ENCODE measurements at places on chromosomes 3 and 15.

DNA sequence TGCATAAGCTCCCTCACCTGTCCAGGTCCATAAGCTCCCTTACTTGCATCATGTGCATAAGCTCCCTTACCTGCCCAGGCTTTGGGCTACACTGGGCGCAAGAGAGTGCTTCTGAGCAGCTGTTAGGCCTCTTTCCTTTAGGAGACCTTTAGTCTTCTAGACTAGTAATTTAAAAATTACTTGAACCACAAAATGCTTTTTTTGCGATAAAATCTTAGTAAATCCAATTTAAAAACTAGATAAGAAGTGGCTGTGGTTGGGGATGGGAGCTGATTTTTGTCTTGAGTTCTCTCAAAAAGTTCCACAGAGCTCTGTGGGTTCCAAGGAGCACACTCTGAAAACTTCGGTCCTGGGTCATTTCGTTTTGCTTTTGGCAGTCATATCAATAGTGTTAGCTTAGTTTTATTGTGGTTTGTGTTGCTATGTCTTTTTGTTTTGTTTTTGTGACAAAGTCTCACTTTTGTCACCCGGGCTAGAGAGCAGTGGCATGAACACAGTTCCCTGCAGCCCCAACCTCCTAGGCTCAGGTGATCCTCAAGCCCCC is 6.7 kb downstream of the CEMIP start:
- DNase-seq: no peak

- no peak for DNase-seq
These were observed 481.5 kb downstream of the LPP start for GRCh38 chr3:188635258-188636042.

- peak; percentile 7 for DNase-seq
These were observed 835 bp downstream of the SEMA5B start for GRCh38 chr3:123026565-123027291.

GRCh38 chr15:73389971-73390544 is 21.3 kb upstream of the HCN4 start:
- DNase-seq: no peak

GRCh38 chr15:101151288-101151687 is 100.6 kb downstream of the CHSY1 start:
- DNase-seq: no peak

GRCh38 chr3:55297706-55298105 is 189.4 kb downstream of the WNT5A start:
- no peak for DNase-seq

GRCh38 chr3:57890874-57891273 is 117.3 kb upstream of the FLNB start:
- DNase-seq: no peak

GRCh38 chr3:29168696-29169095 is 112.2 kb upstream of the RBMS3 start:
- no peak for DNase-seq

DNA sequence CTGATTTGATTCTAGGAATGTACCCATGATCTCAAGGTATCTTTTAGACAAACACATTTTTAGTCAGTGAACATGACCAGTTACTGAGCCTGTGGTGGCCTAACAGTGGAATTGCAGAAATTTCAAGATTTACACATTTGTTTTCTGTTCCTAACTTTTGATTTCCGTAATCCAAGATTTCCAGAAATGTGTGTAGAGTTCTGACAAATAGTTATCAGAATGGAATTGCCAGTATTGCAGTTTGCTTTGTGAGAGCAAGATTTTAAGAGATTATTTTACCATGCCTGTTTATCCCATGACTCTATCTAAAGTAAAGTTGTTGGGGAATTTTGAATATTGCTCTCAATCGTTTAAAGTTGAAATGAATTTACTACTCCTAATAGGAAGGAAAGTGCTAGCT is 11.7 kb upstream of the UTS2B start:
- no peak for DNase-seq

- peak; percentile 29 for DNase-seq
These were observed 35.8 kb downstream of the SETD2 start for GRCh38 chr3:47128137-47128536.

- no peak for DNase-seq
These were observed 208.1 kb downstream of the VGLL3 start for GRCh38 chr3:86782866-86783265.

- DNase-seq: peak; percentile 56
These were observed 497 bp downstream of the PARP16 start for GRCh38 chr15:65286069-65286703.

GRCh38 chr3:155631323-155632019 is 113.4 kb downstream of the PLCH1 start:
- DNase-seq: no peak

DNA sequence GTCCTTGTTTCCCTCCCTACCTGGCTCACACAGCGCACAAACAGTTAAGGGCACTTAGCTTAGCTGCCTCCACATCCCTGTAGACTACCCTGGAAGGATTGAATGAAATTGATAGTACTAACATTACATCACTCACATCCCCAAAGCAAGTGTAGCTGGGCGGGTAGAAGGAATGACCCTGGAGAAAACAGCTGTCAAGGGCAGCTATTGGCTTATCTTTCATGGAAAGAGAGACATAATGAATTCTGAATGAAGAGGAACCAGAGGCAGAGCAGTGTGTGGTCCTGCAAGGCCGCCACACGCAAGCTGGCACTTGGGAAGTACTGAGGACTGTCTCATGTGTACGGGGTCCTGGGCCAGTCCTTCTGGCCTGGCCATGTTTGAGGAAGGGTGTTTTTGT is 369.6 kb upstream of the RGMA start:
- DNase-seq: no peak

DNA sequence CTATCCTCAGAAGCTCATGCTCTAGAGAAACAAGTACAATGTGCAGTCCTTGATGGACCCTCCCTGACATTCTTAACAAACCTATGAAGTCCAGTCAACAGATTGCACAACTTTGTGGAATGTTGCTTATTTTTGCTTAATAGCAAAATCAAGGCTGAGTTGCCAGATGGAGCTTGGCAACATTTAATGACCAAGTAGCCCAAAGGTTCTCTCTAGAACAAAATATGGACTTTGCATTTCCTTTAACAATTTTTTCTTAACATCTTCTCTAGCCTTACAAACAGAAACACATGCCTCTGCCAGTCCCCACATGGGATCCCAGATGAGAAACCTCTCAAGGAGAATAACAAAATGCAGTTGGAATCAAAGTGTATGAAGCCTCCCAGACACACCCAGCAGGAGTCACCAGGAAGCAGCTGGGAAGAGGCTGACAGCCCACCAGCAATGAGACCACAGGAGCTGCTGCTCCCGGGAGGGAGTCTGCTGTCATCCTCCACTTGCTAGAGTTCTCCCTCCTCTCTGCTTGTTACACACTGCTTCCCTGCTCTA is 422.5 kb upstream of the CDIN1 start:
- DNase-seq: no peak

DNA sequence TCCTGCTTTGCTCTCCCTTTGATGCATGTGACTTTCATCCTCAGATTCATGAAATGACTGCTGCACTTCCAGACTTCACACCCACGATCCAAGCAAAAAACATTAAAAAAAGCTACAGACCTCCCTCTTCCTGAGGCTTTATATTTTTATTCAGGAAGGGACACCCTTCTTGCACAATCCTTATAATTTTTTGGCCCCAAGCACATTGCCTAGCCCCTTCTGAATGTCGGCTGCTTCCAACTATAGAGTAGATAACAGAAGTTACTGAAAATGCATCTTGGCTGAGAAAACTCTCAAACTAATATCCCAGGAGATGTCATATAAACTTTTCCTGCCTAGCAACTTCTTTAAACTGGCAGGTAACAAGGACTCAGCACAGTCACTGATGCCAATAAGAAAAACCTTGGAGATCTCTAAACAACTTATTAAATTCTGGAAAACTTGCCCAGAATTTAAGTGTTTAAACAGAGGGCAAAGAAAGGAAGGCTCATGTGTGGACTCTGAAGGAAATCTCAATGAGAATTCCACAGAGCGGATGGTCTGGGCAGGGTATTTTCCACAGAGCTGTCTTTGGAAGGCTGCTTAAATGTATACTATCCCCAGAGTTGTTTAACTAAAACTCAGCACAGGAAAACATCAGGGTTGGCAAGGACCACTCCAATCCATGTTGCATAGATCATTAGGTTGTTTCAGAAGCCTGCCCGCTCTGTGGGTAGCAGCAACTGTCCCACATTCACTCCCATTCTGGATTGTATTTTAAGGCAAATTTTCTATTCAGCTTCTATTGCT is 746.8 kb upstream of the LMCD1 start:
- DNase-seq: no peak

- DNase-seq: no peak
These were observed 102.7 kb downstream of the IMPG2 start for GRCh38 chr3:101217472-101218245.

- DNase-seq: no peak
These were observed 84.0 kb downstream of the CFAP20DC start for GRCh38 chr3:58965865-58966264.

DNA sequence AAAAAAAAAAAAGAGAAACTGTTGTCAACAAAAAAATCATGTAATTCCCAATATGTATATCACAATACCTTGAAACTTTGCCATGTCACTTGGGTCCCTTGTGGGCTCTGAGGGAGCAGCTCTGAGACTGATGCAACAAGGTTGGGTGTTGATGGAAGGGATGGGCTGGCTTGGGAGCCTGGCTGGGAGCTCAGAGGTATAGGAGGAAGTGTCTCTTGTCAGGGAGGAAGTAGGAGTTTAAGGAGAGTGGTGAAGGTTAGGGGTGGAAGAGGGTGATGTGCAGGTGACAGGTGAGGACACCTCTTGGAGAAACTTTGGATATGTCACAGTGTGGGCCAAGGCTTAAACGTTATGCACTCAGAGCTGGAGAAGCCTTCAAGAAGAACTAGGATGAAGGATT is 2.0 kb upstream of the TM6SF1 start:
- peak; percentile 21 for DNase-seq

DNA sequence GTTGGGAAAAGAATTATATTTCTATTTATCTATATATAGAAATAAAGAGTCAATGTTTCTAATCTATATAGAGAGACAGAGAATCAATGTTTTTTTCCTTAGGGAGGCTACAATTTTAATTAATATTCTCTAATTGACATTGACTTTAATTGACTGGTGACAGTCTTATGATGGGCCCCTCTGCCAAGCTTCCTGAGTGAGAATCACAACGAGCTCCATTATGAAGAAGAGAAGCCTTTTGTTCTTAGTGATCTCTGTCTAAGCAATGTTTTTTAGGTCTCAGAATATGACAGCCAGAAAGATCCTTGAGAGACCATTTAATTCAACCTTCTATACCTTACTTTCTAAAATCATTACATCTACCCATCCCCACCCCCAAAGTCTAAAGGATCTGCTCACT is 70.9 kb downstream of the IGSF11 start:
- DNase-seq: no peak

DNA sequence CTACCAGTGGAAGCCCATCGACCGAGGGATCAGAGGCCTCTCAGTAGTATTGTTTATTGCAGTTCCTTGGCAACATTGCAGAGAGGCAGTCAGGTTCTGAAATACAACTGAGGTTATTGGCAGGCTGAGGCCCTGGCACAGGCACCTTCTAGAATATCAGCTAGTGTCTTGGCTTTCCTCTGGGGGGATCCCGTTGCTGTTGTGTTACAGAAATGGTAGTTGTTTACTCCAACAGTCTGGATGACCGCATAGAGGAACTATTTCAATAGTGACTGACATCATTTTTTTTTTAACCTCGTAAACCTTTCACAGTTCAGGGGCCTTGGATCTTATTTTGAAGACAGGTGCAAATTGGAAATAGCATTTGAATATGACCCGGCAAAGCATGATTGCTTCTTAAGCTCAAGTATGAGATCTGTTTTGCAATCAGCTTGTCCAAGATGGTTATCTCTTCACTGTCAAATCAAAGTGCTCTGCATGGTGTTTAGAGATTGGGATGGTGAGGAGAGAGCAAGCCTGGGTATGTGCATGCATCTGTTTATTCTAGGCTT is 63.9 kb downstream of the PGPEP1L start:
- DNase-seq: no peak

DNA sequence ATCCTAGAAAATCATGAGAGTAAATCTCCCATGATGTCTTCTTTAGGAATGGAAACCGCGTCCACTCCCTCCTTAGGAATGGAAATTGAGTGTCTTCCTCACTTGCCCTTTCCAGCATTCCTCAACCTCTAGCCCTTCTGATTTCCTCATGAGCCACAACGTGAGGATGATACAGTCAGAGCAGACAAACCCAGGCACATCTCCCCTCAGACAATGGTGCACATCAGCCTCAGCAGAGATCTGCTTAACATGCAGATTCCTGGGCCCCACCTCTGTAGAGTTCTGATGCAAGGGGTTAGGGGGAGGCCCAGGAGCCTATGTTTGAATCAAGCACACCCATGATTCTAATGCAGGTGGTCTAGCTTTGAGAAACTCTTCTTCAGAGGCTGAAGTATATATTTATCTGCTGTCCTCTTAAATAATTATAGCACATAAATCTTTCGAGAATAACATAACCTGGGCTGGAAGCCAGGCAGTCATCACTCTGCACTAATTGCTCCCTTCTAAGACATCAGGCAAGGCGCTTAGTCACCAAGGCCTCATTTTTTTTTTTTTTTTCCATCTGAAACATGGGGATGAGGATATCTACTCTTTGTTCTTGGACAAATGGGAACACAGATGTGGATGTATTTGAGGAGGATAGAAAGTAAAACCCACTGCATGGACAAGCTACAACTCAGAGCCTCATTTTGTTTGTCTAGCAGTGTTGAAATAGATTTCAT is 81.7 kb downstream of the PRICKLE2 start:
- no peak for DNase-seq

- no peak for DNase-seq
These were observed 290.4 kb downstream of the MAGI1 start for GRCh38 chr3:65748326-65748725.

- DNase-seq: no peak
These were observed 120.5 kb downstream of the TMEM266 start for GRCh38 chr15:76180321-76180720.

- DNase-seq: no peak
These were observed 51.3 kb downstream of the DRD3 start for GRCh38 chr3:114127517-114127916.
